ENCODE measurements at places on chromosomes 4 and X. TPM values are rescaled to one million over a fixed set of nuclear protein-coding genes. Genes with fewer than 3 reads are reported as not detected.
A peak's percentile ranks its signal among the peaks of the same experiment; 100 is the strongest.

- no peak for DNase-seq
Observed at GRCh38 chrX:49959602-49960001, 37.2 kb downstream of the CLCN5 start.

DNA sequence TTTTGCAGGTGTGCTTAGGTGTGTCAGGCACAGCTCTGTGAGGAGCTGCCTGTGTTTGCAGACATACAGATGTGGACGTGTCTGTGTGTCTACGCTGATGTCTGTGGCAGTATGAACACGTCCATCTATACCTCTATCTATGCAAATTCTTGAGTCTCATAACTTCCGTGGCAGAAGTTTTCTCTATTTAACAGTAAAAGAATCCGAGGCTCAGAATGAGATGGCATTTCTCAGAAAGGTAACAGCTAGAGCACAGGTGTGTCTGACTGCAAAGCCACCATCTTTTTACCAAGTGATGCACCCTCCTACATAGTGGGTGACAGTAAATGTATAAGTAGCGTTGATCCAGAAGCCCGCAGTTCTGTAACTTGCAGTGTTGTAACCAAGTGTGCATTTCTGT, 39.9 kb upstream of the CYP4V2 start:
- no peak for DNase-seq

GRCh38 chrX:115940888-115941332, 229.6 kb upstream of the AGTR2 start:
- DNase-seq = no peak

Gene PAGE2B
- not detected for total RNA-seq

DNA sequence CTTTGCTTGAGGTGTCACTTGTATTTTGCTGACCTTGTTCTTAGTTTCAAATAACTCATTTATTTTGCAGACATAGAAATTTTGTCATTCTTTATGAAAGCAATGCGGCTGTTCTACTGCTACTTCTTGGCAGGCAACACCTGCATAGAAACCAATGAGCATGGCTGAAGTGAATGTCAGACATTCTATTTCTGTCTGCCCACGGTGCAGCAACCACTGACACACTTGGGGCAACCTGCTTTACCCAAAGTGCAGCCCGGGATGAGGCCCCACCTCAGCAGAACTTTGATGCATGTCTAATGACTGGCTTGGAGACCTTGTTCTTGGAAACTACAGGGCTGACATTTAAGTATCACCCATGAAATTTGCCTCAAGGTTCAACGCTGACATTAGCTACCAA, 93.6 kb downstream of the RBM47 start:
- no peak for DNase-seq

GRCh38 chr4:68803013-68803412, 12.8 kb upstream of the UGT2B10 start:
- no peak for DNase-seq

Gene ASB12
- not detected for total RNA-seq

GRCh38 chr4:89492581-89493071, 185.0 kb upstream of the GPRIN3 start:
- peak; percentile 84 for DNase-seq

DNA sequence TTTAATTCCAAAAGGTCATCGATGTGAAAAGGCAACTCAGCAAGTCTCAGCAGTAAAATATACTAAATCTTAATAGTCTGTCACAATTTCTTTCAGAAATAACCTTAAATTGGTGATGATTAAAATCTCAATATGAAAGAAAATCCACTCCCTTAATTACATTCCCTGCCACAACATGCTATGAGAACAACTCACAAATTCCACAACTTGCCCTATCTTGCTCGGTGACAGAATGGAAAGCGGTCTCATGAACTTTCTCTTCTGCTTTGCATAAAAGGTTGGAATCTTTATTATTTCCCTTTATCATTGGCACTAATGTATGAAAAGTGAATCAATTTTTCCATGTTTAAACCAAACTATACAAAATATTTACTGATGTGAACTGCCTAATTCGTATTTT, 380.8 kb downstream of the TMA16 start:
- peak; percentile 89 for DNase-seq

Gene C4orf51
- total RNA-seq = not detected

DNA sequence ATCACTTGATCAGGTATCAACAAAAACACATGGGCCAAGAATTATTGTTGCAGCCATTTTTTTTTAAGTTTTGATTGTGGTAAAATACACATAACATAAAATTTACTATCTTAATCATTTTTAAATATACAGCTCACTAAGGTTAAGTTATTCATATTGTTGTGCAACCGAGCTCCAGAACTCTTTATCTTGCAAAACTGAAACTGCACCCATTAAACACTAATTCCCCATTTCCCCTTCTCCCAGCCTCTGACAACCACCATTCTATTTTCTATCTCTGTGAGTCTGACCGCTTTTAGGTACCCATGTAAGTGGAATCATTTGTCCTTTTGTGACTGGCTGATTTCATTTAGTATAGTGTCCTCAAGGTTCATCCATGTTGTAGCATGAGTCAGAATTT, 126.2 kb upstream of the NDP start:
- no peak for DNase-seq

GRCh38 chrX:67622053-67622585, 78.3 kb downstream of the AR start:
- no peak for DNase-seq

Gene ASB9
- total RNA-seq = not detected

DNA sequence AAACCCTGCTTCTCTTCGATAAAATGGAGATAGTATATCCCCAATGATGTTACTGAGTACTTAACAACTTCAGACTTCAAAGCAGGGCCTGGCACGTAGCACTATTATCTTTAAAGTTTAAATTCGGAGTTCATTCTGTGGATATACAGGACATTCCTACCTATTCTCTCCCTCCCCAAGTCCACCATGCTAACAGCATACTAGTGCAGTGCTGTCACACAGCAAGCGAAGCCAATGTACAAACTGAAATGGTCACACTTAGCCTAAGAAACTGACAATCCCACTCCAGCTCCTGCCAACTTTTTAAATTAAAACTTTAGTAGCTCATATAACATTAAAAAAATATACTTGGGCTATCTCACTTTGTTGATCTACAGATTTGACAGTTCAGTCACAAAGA, 1.2 kb upstream of the DNAJB14 start:
- no peak for DNase-seq

DNA sequence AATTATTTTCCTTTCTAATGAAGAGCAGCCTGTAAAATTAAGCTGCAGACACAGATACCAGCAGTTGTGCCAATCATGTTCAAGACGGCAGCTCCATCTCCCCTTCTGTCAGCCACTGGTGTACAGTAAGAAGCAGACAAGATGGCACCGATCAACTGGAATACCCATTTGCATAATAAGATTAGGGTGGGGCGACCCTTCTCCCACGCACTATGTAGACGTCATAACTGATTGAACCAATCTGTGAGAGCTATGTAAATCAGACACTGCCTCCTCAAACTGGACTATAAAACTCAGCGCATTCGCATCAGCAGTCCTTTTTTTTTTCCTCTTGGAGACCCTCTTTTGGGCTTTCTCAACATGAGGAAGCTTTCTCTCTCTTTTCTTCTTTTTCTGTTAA, 40.4 kb upstream of the INTS6L start:
- DNase-seq = no peak

DNA sequence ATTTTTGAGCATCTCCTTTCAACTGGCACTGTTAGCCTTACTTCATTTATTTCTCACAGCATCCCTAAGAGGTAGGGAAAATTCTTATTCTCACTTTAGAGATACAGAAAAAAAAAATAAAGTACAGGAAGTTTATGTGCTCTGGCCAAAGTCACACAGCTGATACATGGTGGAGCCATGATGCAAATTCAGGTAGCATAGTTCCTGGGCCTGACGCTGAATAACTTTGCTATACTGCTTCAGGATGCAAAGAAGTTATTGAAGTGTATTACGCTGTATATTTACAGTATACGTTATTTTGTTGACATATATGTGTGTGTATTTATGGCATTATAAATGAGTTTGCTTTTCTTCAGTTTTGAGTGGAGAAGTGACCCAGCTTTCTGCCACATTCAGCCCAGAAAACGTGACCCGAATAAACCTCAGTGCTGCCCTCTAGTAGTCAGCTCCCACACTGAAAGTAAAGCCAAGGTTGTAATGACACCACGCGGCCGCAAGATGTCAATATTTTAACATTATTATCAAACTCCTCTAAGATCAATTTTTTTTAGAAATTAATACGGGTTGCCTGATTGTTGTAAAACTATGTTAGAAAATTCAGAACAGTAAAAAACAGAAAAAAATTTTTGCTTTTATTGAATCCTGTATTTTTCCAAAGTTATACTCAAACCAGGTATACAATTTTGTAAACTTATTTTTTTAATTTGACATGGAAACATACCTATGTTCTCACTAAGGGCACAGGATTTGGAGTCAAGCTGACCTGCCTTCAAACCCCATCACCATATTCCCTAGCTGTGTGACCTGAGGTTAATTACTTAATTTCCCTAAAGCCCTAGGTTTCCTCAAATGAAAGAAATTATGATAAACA, 3.8 kb upstream of the GUCY2F start:
- peak; percentile 50 for DNase-seq

- DNase-seq = no peak
Observed at GRCh38 chr4:41287005-41287404, 30.3 kb downstream of the UCHL1 start.

- DNase-seq = no peak
Observed at GRCh38 chr4:119138046-119138445, 2.4 kb downstream of the MYOZ2 start.

Gene SH3RF1
- total RNA-seq = 9.0 TPM

- DNase-seq = peak; percentile 71
Observed at GRCh38 chr4:94934201-94934600, 176.4 kb downstream of the BMPR1B start.

Gene ATOH1
- not detected for total RNA-seq

- DNase-seq = no peak
Observed at GRCh38 chrX:68048774-68049173, 384.5 kb downstream of the OPHN1 start.

GRCh38 chr4:48203819-48204218, 65.8 kb downstream of the TEC start:
- no peak for DNase-seq

- DNase-seq = no peak
Observed at GRCh38 chr4:39792529-39792928, 94.6 kb downstream of the UBE2K start.

DNA sequence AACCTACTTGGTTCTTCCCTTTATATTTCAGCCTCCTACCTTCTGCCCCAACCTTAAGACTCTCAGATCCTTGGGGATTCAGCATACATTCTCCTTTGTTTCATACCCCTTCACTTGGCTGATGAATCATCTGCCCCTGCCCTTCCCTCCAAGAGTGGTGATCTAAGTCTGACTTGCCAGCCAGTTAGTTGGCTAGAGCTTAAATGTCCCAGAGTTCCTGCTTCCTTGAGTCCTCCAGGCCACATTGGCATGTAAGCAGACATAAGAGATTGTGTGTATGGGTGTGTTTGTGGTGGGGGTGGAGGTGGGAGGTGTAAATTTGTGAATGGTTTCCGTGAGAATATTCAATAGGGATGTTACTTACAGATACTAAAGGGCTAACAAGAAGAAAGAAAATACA, 3.7 kb upstream of the TEX13D start:
- peak; percentile 82 for DNase-seq

GRCh38 chr4:185799442-185799841, 12.6 kb downstream of the SORBS2 start:
- DNase-seq = no peak

DNA sequence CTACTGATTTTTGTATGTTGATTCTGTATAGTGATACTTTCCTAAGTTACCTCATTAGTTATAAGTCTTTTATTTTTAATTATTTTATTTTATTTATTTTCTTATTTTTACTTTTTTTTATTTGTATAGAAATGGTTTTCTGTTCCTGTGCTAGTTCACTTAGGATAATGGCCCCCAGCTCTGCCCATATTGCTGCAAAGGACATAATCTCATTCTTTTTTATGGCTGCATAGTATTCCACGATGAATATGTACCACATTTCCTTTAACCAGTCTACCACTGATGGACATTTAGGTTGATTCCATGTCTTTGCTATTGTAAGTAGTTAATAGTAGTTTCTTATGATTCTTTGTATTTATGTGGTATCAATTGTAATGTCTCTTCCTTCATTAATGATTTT, 31.5 kb upstream of the GK2 start:
- no peak for DNase-seq

Gene HS6ST2
- 16.8 TPM for total RNA-seq

GRCh38 chr4:109049926-109050325, 252.5 kb downstream of the COL25A1 start:
- no peak for DNase-seq

Gene SSX2
- total RNA-seq = not detected

Gene GLRA2
- total RNA-seq = not detected

GRCh38 chr4:37400241-37400881, 155.8 kb downstream of the NWD2 start:
- DNase-seq = no peak

Gene GPRIN3
- total RNA-seq = not detected

DNA sequence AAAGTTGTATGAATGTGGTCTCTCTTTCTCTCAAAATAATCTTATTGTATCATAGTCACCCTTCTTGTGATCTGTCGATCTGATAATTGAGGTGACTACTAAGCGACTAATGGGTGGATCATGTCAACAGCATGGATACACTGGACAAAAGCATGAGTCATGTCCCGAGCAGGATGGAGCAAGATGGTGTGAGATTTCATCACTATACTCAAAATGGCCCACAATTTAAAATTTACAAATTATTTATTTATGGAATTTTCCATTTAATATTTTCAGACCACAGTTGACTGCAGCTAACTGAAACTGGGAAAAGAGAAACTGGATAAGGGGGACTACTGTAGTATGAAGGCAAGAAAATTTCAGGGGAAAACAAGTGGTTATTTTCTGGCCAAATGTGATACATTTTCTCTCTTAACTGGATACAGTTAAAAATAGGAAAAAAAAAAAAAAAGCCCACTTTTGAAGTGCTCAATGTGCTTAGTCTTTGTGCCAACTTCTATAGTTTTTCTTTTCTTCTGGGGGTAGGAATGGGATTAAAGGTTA, 25.3 kb downstream of the FAM241A start:
- peak; percentile 95 for DNase-seq

Gene TCEAL9
- 66.6 TPM for total RNA-seq

DNA sequence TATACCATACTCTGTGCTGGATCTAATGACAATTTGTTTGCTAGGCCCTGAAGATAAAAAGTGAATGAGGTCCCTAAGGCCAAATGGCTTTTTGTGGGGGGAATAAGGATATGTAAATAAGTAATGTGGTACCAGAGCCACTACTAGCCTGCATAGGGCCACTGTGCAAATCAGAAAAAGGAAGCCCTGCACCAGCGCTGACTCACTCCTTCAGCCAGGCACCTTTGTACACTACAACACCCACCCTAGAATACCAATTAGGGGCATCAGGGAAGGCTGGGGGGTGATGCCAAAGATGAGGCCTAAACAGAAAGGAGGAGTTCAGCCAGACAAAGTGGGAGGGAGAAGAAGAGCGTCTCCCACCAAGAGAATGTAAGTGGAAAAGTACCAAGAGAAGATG, 122.2 kb downstream of the CAMK2D start:
- no peak for DNase-seq

Gene WWC2
- total RNA-seq = 13.4 TPM

DNA sequence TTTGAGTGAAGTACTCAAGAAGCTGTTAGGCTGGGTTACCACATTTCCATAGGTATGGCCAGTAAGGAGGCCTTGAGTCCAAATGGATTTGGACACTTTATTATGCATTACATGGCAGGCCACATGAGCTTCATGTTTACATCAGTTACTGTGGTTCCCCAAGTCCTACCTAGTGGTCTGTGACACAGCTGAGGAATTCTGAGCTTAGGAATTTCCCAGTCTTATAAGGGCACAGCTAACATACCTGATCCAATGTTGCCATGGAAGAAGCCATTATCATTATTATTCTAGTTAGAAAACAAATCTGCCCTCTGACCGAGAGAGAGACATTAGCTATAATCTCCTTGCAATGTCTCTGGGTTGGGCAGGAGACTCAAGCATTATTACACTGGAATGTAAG, 174.4 kb upstream of the NUDT10 start:
- no peak for DNase-seq
